AG08395 (cell line): ENCODE measurements at places on chromosomes 5 and 9.
A peak's percentile ranks its signal among the peaks of the same experiment; 100 is the strongest.

DNA sequence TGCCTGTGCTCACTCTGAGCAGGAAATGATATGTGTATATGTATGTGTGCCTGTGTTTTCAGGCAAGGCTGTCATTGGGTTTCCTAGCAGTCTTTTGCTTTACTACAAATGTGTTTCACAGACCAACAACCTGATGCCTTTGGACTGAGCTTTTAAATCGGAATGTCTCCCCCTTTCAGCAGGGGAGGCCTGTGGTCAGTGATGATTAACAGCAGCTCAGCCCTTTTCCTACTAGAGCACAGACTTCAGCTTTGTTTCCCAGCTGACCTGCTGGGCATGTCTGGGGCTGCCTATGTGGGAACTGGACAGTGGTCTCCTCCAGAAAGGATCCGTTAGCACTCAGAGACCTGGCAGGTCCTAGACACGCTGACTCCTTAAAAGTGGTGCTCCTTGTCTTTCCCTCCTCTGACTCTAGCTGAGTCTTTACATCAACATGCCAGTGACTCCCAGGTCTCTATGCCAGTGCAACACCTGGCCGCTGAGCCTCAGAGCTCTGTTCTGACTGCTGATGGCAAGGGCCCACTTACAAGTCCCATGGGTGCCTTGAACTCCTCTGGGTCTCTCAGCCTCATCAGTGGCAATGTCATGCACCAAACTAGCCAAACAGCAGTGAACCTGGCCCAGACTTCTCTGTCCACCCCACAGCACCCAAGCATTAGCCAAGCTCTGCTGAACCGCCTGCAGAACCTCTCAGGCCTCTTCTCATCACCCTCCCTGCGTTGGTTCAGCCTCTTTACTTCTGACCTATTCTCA is 7.7 kb downstream of the MACROH2A1 start:
- DNase-seq, result peak; percentile 91

- DNase-seq, result no peak
These were observed 557.9 kb upstream of the GRAMD2B start for GRCh38 chr5:125865166-125865815.

- DNase-seq, result no peak
These were observed 348.7 kb upstream of the PCSK5 start for GRCh38 chr9:75541734-75542133.

DNA sequence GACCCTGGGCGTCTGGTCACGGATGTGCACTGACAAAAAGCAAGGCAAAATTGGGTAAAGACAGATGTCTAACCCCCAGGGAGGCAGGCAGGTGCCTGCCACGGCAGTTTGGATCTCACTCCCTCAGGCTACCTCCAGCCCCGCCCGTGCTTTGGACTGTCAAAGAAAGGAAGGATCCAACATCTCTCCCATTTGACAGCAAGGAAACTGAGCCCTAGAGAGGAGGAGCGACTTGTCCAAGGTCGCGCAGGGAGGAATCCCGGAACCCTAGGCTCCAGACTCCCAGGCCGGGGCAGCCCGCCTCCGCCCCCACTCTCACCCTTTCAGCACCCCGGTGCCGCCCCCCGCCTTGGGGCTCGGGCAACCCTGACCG is 376 bp downstream of the GOLGA1 start:
- DNase-seq, result no peak

- DNase-seq, result no peak
These were observed 751.2 kb upstream of the ZNF608 start for GRCh38 chr5:125497651-125498050.

GRCh38 chr9:83962165-83962564 is 17.9 kb downstream of the HNRNPK start:
- no peak for DNase-seq

DNA sequence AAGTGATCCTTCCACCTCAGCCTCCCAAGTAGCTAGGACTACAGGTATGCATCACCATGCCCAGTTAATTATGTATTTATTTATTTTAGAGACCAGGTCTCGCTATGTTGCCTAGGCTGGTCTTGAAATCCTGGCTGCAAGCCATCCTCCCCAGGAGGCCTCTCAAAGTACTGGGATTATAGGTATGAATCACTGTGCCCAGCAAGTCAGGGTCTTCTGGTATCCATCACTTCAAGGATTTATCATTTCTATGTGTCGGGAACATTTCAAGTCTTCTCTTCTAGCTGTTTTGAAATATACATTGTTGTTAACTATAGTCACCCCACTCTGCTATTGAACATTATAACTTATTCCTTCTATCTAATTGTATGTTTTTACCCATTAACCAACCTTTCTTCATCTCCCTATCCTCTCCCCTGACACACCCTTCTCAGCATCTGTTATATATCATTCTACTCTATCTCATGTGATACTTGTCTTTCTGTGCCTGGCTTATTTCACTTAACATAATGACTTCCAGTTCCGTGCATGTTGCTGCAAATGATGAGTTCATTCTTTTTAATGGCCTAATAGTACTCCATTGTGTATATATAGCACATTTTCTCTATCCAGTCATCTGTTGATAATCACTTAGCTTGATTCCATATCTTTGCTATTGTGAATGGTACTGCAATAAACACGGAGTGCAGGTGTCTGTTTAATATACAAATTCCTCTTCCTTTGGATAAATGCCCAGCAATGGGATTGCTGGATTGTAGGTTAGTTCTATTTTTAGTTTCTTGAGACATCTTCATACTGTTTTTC is 26.4 kb downstream of the UTP15 start:
- DNase-seq, result no peak

GRCh38 chr9:129497005-129497812 is 123.7 kb downstream of the C9orf50 start:
- DNase-seq, result peak; percentile 47

GRCh38 chr5:151618907-151619306 is 27.8 kb upstream of the FAT2 start:
- DNase-seq, result no peak

GRCh38 chr9:77601476-77602099 is 46.5 kb downstream of the GNA14 start:
- no peak for DNase-seq

- no peak for DNase-seq
These were observed 337.5 kb downstream of the ZNF608 start for GRCh38 chr5:124408738-124409453.

DNA sequence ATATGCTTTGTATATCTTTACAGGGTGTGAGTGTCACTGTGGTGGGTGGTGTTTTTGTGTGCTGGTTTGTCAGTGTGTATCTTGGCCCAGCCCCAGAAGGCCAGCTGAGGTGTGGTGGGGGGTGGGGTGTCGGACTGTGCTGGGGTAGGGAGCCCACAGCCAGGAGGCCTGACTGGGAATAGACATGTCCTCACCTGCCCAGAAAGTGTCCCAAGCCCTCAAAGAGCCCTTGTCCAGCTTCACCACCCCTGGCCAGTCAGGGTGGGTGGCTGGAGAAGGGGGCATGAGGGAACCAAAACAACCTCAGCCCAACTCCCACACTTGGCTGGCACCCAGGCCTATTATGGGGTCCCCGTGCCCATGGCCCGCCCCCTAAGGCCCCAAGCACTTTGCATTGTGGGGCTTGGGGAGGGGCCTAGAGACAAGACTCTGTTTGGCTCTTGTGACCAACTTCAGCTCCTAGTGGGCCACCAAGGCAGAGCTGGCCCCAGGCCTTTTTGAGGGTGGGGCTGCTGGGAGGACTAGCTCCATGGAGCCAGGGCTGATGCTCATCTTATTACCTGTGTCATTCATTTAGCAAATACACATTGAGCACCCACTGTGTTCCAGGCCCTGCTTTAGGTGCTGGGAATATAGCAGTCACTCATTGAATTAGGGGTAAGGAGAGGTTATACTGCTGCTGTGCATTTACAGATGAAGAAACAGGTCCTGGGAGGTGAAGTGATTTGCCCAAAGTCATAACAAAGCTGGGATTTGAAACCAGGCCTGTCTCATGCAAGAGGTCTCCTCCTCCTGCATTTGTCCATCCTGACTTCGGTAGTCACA is 56.2 kb upstream of the PSD2 start:
- no peak for DNase-seq

GRCh38 chr5:4384649-4385048 is 755.5 kb upstream of the ADAMTS16 start:
- no peak for DNase-seq
